ENCODE measurements at places on chromosomes 16 and 17.

DNA sequence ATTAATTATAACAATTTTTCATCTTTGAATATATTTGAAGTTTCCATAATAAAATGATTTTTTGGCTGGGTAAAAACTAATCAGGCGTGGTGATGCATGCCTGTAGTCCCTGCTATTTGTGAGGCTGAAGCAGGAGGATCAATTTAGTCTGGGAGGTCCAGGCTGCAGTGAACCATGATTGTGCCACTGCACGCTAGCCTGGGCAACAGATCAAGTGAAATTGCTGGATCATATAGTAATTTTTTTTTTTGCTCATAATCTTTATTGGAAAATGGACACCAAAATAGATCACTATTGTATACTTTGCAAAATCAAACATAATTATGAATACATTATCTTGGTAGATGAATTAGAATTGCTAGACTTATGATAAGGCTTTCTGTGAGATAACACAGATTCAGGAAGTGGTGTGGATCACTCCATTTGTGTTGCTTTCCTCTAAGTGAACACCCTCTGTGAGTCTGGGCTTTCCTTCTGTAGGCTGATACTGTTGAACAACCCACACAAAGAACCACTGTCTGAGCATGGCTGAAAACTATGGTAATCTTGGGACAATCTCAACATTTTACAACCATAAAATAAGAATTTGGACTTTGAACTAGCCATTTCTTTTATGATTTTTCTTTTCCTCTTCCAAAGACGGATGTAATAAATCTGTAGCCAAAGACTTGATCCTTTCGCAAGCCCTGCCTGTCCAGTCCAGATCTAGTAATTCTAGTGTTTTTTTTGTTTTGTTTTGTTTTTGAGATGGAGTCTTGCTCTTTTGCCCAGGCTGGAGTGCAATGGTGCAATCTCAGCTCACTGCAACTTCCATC lies 5.6 kb upstream of the ST3GAL2 start:
- no peak for DNase-seq

DNA sequence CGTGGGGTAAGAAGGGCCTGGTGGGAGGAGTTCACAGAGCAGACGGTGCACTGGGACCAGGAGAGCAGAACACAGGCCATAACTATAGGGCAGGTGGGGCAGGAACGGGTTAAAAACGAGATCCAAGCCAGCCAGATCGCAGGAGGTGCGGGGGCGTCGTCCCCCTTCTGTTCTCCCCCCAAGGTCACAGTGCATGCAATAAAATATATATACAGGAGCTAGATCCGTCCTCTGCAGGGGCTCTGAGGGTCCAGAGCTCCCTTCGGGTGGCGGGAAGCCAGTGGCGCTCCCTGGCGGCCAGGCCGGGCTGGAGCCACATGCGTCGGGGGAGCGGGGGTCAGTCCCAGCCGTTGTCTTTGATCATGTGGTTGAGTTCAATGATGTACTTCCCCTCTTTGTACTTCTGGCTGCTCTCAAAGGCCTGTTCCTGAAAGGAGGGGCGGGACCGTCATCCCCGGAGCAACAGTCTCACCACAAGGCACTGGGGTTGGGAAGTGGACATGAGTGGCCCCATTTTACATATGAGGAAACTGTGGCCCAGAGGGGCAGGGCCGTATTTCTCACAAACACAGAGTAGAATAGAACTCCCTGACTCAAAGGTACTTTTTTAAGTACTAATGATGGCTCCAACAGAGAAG lies 768 bp upstream of the TBX6 start:
- no peak for DNase-seq

- no peak for DNase-seq
These were observed 180.1 kb downstream of the HS3ST3A1 start for GRCh38 chr17:13421581-13422130.

DNA sequence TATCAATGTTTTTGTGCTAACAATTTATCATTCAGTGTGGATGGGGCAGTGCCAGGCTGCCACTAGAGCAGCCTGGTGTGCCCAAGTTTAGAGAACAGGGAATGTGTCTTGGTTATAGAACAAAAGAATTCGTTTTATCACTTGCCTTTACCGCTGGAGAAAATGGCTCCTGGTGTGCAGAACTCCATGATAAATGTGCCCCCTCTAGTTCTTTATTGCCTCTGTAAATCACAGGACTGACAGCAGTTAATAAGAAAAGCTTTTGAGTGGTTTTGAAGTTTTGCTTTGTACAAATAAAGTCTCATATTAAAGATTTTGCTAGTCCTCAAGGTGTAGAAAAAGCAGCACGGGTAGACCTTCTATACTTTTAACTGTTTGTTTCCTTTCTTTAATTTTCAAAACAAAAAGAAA lies 28.2 kb upstream of the PSMD7 start:
- no peak for DNase-seq

DNA sequence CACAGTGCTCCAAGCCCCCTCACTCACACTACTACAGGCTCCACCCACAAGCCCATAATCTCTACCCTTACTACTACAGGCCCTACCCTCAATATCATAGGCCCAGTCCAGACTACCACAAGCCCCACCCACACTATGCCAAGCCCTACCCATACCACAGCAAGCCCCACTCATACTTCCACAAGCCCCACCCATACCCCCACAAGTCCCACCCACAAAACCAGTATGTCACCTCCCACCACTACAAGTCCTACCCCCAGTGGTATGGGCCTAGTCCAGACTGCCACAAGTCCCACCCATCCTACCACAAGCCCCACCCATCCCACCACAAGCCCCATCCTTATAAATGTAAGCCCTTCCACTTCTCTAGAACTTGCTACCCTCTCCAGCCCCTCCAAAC lies 13.8 kb downstream of the RIPOR1 start:
- no peak for DNase-seq

DNA sequence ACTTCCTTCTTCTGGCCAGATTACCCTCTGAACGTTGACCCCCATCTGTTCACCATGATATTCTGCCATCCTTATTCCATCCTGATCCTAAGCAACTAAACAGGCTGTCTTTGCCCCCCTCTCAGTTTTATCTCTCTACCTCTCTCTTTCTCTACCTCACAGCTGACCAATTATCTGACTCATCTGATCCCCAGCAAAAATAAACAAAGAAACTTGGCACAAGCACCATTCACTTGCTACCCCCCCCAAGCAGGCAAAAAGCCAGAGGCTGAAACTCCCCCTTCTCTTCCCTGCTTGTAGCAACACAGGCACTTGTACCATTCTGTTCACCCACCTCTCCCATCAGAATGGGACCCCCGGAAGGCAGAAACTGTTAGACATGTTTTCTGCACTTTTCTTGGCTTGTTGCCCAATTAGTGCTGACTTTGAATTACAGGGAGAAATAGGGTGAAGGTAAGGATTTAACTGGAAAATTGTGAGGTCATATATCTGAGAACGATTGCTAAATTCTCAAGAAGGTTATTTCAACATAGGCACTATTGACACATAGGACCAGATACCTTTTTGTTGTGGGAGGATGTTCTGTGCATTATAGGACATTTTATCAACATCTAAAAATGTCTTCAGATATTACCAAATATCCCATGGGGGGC lies 163.2 kb downstream of the TOX3 start:
- no peak for DNase-seq

DNA sequence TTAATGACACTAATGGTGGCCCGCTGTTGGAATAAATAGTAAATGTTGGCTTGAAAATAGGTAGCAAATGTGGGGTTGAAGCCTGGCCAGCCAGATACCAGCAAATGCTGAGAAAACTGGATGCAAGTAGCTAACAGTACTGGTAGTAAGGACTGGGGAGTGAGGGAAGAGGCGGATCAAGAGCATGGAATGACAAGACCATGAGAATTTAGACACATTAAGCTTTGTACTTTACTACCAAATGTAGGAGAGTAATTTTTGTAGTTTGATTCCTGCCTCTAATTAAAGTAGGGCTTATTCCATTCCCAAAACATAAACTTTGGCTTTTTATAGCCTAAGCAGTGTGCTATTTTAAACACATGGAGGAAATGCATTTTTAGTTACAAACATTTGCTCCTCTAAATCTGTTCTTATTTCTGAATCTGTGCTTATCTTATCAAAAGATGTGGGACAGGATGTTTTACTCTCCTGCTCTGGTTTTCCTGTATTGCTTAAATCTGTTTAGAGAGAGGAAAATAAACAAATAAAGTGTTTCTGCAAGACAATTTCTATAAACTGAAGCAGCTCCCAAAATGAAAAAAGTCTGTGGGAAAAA lies 44.1 kb downstream of the CFDP1 start:
- no peak for DNase-seq

- DNase-seq = no peak
These were observed 20.6 kb downstream of the PRKAR1A start for GRCh38 chr17:68532826-68533225.

GRCh38 chr17:29162909-29163341 lies 17.3 kb downstream of the MYO18A start:
- no peak for DNase-seq

- DNase-seq = no peak
These were observed 559 bp downstream of the CACNG5 start for GRCh38 chr17:66835476-66835875.

DNA sequence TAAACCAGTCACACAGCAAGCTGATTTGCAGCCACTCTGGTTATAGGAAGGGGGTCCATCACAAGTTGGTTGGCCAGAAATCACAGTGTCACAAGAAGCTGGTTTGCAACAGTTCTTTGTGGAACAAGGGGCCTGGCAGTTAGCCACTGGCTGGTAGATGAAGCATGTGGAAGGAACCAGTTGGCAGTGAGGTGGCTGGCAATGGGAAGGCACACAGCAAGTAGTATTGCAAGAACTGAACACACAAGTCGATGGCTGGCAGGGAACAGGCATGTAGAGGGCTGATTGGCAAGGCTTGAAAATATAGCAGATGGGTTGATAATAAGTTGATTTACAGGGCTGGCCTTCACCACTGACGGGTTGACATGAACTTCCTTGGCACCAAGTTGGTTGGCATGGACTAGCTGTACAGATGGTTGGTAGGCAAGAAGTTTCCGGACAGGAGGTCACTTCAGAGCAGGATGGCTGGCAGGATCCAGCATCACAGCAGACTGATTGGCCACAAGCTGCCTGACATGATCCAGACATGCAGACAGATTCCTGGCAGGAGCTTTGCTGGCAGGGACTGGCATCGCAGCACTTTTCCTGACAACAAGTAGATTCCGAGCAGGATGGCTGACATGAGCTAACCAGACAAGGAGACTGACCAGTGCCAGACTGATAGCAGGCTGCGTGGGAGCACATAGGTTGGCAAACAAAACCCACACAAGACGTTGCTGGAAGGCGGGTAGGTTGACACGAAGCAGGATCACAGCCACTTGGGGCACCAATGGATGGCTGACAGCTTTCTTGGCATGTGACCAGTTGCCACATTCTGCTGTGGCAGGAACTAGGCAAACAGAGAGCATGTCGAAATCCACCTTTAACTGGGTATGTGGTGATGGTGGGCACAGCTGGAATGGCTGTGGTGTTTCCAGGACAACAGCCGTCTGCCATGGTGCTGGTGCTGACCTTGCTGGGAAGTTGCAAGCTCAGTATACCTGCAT lies at the start of gene KRTAP29-1:
TSS of gene KRTAP29-1 (minus strand) at position 936 of the 986 bp plus-strand sequence. CDS start at position 936, 0 bp downstream.
- DNase-seq = no peak

- no peak for DNase-seq
These were observed 10.0 kb upstream of the CLUH start for GRCh38 chr17:2721603-2722002.

DNA sequence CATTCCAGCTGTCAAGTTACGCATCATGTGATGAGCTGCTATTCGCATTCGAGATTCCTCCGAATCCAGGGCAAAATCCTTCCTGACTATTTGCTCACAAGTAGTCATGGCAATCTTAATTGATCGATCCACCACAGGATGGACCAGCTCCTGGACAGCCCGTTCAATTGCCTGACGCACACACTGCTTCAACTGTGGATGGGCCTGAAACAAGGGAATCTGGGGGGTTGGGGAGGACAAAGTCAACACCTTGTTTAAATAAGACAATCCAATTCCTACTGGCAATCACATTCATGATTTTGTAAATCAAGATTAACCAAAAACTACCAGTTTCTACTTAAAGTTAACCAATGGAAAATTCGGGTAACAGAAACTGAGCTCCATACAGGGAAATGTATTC lies 28.4 kb downstream of the SETD6 start:
- no peak for DNase-seq

DNA sequence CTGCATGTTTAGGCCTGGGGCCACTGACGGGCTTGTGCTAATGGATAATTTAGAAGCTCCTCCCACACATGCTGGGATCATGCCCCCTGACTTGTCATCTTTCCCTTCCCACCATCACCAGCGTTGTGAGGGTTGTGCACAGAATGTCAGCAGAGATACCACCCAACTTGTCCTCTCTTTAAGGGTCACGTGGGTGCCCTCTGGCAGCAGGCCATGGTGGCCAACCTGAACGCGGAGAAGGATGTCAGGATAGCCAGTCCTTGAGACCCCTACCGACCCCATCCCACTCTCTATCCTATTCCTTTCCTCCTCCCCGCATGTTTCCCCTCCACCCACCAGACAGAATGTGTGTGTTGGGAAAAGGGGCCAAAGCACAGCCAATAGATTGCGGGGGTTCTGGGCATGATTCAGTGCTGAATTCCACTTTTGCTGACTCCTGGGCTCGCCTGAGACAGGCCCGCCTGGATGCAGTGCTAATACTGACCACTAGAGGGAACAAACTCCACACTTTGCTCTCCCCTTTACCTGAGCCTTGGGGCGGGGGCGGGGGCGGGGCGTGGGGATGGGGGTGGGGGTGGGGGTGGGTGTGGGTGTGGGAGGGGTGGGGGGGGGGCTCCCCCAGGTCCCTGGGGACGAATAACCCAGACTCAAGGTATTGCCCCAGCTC lies at the start of gene GH2:
TSS of gene GH2 (minus strand) at position 10 of the 667 bp plus-strand sequence. CDS start 143 bp downstream, outside the sequence.
- no peak for DNase-seq

- DNase-seq = no peak
These were observed 19.3 kb downstream of the PHKB start for GRCh38 chr16:47480410-47480809.

DNA sequence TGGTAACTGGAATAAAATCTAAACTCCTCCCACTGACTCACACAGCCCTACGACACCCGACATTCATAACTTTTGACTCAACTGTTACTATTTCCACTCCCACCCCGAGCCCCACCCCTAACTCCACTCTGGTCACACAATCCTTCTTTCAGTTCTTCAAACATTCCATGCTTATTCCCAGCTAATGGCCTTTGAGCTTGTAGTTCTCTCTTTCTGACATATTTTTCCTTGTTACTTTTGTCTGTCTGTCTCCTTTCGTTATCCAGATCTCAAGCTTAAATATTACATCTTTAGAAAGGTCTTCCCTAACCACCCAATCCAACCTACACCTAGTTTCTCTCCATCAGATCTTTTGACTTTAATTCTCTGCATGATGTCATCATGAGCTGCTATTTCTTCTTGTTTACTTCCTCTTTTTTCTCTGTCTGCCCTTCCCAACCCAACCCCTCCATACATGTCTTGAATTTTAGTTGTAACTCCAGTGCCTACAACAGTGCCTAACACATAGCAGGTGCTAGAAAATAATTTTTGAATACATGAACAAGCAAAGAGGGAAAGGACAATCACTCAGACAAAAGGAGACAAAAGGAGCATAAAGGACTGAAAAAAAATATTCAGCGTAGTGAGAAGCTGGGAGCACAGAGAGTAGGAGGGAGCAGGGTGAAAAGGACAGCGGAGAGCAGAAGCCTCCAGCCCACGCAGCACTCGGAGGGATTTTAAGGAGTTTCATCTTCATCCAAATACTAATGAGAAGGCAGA lies 65.2 kb upstream of the SMIM36 start:
- DNase-seq = peak; percentile 44

Data from AG09319 (cell line).